ENCODE measurements at places on chromosomes 16 and 17.

GRCh38 chr16:8575399-8575798 lies 14.9 kb downstream of the TMEM114 start:
- DNase-seq, result no peak

DNA sequence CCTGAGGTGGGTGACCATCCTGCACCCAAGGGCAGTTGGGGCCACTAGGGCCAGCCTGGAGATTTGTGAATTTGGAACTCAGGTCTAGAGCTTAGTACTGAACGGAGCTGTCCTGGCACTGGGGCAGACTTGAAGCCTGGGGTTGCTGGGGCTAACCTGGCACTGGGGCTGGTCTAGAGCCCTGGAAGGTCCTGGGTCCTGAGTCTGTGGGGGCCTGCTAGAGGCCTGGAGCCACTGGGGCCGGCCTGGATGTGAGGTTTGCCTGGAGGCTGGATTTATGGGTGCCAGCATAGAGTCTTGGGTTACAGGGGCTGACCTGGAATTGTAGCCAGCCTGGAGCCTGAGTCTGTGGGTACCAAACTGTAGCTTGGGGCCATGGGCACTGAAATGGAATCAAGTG lies 1216.9 kb downstream of the CDH11 start:
- DNase-seq, result no peak

GRCh38 chr17:81710514-81711308 lies 1.4 kb upstream of the SLC25A10 start:
- DNase-seq, result no peak

GRCh38 chr16:58021661-58022551 lies 3.6 kb upstream of the MMP15 start:
- no peak for DNase-seq
